Amygdala (tissue), 56 donors: ENCODE measurements at places on chromosomes 4 and X.

GRCh38 chr4:89469516-89469915 is 161.9 kb upstream of the GPRIN3 start:
- DNase-seq, result no peak

- DNase-seq, result no peak
These were observed 39.9 kb downstream of the PDS5A start for GRCh38 chr4:39937683-39938268.

DNA sequence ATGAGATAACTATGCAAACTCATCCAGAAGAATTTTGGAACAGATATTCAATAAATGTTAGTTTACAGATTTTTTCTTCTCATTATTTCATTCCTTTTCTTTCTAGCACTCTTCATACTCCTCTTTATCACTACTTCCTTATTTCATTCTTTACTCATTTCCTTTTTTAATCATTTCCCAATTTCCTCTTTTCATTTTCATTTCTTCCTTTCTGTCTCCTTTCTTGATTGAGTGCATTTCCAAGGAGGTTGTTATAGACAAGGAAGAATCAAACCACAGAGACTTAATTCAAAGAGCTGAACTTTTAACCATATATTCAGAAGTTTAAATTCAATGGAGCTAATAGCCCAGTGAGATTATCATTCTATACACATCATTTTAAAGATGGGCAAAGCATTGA is 600.7 kb downstream of the ARAP2 start:
- DNase-seq, result no peak

- DNase-seq, result no peak
These were observed 48.6 kb upstream of the SHISA3 start for GRCh38 chr4:42348692-42349091.

GRCh38 chrX:148865277-148866210 is 365.1 kb downstream of the AFF2 start:
- no peak for DNase-seq

GRCh38 chr4:136927172-136927571 is 605.1 kb downstream of the PCDH18 start:
- DNase-seq, result no peak

- DNase-seq, result no peak
These were observed 508.1 kb upstream of the ARX start for GRCh38 chrX:25523574-25524540.

GRCh38 chr4:186839122-186840037 is 115.7 kb upstream of the FAT1 start:
- DNase-seq, result no peak

- no peak for DNase-seq
These were observed 131.2 kb downstream of the SCFD2 start for GRCh38 chr4:53234669-53235068.
